CD8-positive, alpha-beta T cell (primary cell): ENCODE measurements at places on chromosomes 7 and 10. TPM values are rescaled to one million over a fixed set of nuclear protein-coding genes. Genes with fewer than 3 reads are reported as not detected.

Gene UNCX
- total RNA-seq = not detected

Gene GOT1
- total RNA-seq = 7.2 TPM

Gene EN2
- total RNA-seq = not detected

Gene TLX1
- not detected for total RNA-seq

Gene CALHM3
- not detected for total RNA-seq

DNA sequence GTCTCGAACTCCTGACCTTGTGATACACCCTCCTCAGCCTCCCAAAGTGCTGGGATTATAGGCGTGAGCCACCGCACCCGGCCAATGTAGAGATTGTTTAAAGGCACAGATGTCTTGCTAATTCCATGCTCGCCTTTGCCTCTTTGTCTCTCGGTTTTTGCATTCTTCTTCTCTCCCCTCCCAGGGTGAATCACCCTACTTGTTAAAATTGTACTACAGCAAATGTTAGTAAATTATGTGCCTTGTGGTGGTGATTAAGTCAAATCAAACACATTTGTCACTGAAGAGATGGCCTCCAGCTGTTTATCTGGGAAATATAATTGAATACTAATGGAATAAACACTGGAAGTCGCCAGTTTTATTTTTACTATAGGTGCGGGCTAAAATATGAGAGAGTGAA is 384.4 kb upstream of the AUTS2 start:
- no peak for DNase-seq

- no peak for DNase-seq
Observed at GRCh38 chr10:33617381-33618080, 283.1 kb upstream of the NRP1 start.

- no peak for DNase-seq
Observed at GRCh38 chr10:127991543-127992255, 84.8 kb downstream of the PTPRE start.

- DNase-seq = no peak
Observed at GRCh38 chr10:44950326-44951225, 9.0 kb upstream of the RASSF4 start.

DNA sequence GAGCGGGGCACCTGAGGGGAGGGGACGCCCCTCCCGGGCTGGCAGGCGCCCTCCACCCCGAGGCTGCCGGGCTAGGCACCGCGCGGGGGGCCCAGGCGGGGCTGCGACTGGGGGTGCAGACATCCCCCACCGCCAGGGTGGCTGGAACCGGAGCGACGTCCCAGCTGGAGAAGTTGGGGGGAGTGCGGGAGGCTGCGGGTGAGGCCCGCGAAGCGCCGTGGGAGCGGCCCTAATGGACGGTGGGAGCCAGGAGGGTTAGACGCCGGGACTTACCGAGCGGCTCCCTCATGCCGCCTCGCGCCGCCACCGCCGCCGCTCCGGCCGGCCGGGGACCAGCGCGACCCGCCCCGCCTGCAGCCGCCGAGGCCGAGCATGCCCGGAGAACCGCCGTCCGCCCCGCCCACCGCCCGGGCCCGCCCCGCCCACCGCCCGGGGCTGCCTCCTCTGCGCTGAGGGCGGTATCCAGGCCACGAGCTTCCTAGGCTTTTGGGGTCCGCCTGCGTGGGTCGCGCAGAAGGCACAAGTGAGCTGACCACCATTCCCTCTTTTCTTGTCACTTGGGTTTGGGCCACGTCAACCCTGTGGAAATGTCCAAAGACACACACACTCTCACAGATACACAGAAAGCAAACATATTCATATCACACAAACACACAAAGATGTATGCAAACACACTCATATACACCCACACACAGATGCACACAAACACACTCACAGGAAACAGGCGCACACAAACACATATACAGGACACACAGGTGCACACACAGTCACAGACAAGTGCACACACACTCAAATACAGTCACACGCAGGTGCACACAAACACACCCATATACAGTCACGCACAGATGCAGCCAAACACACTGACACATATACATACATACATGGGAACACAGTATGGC is at the start of gene JCAD:
Gene JCAD, minus strand, starts transcription at position 378 of the 899 bp plus-strand sequence. CDS start 11,774 bp downstream, outside the sequence.
- DNase-seq = peak; percentile 31

DNA sequence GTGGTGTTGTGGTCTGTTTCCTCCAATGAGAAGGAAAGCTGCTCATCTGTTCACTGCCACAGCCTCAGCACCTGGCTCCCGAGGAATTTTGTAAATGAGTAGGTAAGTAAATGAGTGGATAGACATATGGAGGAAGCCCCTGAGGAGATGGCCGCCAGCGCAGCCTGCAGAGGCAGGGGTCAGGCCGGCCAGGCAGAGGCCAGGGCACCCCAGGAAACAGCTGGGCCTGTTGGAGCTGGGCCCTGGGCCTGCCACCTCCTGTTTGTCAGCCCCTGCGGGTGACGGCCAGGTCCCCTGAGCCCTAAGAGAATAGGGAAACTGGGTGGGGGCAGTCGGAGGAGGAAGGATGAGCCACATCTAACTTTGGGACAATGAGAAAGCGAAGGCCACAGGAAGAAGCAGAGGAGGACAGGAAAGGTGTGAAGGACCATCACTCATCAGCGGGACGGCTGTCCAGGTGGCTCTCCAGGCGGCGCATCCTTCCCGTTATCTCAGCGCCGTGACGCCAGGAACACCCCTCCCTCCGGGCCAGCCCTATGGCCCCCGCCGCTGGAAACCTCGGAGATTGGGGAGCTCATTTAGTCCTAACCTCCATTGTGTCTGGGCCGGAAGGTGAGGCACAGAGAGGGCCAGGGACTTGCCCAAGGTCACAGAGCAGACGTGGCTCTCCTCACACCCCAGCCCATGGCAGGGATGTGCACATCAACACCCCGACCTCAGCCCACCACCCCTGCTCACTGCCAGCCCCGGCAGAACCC is 142.3 kb upstream of the UNC5B start:
- no peak for DNase-seq

DNA sequence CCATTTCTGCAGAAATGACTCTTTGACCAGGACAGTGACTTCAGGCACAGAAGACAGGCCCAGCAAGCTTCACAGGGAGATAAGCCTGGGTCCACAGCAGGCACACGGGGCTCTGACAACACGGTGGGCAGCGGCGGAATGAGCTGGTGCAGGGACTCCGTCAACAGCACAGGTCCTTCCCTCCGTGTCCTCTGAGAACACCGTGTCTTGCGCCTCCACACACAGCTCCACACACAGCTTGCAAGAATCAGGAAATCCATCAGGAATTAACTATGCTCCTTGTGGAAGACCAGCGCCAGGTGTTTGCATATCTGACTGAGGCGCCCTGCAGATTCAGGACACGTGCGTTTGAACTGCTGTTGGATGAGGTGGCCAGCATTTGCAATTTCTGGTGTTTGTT is 39.6 kb downstream of the TCERG1L start:
- DNase-seq = no peak

DNA sequence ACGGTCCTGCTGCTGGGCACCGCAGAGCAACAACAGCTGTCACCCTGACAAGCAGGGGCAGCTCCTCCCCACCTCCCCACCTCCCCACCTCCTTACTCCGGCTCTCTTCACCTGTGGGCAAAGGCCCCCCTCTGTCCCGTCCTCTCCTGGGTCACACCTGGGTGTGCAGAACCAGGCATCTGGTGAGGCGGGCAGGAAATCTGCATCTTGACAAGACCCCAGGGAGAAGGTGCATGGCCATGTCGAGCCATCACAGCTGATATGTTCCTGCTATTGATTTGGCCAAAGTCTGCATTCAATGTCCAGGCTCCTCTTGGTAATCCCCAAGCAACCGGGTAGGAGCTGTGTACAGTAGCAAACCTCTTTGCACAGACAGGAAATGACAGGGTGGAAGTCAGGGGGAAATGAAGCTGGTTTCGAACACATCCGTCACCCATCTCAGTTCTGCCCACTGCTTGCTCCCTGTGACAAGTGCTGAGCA is 554.2 kb downstream of the DNAJB6 start:
- DNase-seq = peak; percentile 65

- no peak for DNase-seq
Observed at GRCh38 chr10:72140174-72140573, 51.8 kb upstream of the SPOCK2 start.
